ENCODE measurements at places on chromosomes 16 and 17.
A peak's percentile ranks its signal among the peaks of the same experiment; 100 is the strongest.

GRCh38 chr17:55898195-55898594, 147.3 kb downstream of the PCTP start:
- no peak for DNase-seq

DNA sequence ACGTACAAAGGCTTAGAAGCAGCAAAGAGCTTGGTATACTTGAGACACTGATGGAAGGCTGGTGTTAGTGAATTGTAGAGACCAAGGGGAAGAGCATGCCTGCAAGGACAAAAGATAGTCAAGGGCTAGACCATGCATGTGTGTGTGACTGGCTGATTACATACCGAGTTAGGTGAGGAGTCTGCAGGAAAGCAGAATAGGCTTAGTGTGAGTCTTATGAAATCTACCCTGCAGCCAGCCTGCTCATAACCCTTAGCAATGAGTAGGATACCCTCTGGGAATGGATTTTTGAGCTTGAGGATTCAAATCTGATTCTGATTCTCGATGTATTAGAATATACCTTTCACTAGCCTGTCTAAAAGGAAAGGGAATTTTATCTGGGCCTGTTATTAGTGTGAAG, 77.0 kb downstream of the TANGO6 start:
- DNase-seq, result no peak

DNA sequence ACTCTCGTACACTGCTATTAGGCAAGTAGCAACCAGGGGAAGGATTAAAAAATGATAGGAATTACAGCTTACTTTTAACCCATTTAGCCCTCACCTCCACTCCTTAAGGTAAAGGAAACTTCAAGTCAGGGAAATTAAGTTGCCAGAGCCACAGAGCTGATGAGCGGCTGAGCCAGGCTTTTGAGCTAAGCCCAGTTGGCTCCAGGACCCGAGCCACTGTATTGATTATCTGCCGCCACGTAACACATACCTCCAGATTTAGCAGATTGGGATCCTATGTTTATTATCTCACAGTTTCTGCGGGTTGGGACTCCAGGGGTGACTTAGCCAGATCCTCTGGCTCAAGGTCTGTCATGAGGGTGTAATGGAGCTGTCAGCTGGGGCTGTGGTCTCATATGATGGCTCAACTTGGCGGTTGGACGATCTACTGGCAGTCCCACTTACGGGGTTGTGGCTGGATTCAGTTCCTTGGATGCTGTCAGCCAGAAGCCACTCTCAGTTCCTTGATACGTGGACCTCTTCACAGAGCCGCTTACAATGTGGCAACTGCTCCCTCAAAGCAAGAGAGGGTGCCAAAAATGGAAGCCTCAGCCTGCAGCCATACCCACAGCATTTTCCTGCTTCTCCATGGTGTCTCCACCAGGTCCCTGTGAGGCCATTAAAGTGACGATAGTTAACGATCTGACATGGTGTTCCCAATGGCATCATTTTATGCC, 57.3 kb downstream of the TMEM186 start:
- DNase-seq, result no peak

DNA sequence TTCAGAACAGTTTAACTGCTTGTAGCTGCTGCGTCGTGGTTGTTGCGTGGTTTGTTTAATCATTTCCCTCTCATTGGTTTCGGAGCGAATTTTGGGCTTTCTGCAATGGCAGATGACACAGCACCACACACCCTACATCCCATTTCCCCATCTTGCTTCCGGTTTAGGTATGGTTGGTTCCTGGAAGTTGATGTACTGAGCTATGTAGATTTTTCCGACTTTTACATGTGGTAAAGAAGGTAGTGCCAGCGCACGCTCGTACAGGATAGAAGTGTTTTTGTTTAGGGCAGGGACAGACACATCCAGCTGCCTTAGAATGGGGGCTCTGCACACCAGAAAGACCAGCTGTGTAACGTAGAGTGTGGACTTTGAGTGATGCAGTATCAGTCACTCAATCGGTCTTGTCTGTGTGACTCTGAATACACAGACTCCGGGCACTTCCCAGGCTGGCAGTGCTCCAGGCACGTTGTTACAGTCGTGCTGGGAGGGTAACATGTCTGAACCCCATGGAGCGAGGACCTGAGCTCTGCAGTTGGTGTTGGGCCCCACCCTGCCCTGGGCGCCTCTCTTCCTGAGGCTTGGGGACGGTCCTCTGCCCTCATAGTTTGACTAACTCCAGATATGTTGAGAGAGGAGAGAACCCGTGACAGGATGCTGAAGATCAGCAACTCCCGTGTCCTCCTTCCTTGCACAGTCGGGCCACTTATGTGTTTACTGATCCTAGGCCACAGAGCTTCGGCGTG, 172.0 kb upstream of the CHMP6 start:
- no peak for DNase-seq

GRCh38 chr17:34886831-34887230, 74.4 kb downstream of the CCT6B start:
- DNase-seq, result no peak

DNA sequence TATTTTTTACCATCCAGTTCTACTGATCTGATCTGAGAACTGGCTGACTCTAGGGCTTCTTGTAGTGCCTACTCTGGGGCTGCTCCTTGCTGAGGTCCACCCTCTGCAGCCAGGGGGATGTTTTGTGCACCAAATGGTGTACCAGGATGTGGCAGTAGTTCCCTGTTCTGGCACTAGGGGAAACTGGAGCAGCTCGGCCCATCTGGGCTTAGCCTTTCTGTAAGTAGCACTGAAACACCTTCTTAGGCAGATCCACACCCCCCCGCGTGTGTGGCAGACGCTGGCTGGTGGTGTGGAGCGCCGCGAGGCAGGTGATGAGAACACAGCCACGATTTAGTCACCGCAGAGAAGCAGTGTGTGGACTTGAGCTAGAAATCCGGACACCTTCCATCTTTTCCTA, 17.0 kb downstream of the DUSP14 start:
- peak; percentile 53 for DNase-seq

DNA sequence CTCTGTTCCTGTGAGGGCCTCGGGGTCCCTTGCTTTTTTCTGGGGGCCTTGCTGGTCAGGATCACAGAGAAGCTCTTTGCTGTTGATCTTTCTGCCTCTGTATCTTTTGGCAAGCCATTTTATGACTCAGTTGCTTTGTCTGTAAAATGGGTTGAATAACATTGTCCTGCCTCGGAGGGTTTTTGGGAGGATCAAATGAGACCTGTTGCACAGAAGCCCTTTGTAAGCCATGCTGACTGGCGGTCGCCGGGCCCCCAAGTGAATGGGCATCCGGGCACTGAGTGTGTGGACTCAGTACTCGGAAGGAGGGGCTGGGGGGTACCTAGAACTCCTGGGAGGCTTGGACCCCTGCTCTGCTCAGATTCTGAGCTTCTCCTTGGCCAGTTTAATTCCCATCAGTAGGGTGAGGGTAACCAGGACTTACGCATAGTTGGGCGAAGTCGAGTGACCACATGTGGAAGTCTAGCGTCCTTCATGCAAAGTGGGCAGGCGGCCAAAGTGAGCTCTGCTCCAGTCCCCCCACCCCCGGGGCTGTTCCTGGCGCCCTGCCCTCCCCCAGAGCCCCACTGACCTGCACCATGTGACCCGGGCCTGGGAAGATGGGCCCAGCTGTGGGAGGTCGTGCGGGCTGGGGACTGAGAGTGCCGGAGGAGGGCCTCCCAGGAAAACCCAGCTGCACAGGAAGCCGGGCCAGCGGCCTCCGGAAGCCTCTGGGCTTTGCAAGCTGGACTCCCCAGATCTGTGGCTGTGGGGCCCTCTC, 284.0 kb downstream of the SEC14L1 start:
- no peak for DNase-seq

DNA sequence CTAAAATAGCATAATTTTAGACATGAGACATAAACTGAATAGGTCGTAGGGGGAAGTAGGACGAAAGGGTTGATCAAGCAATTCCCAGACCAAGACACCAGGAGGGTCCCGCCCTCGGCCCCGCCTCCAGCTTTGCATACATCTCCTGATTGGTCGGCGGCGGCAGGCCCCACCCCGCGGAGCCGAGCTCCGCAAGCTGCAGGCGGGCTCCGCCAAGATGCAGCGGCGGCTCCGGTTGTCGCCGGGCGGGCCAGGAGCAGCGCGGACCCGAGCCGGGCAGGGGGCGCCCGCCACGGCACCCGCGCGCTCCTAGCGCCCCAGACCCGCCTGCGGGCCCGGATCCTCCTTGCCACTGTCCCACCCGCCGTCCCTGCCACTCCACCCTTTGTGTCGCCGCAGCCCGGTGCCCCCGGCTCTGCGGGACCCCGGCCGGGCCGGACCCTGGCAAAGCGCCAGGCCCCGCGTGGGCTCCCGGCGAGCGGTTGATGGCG, at the start of gene CDR2L:
Gene CDR2L (plus strand): TSS at position 215 of the 491 bp plus-strand sequence. CDS start 412 bp downstream, outside the sequence.
- peak; percentile 85 for DNase-seq

DNA sequence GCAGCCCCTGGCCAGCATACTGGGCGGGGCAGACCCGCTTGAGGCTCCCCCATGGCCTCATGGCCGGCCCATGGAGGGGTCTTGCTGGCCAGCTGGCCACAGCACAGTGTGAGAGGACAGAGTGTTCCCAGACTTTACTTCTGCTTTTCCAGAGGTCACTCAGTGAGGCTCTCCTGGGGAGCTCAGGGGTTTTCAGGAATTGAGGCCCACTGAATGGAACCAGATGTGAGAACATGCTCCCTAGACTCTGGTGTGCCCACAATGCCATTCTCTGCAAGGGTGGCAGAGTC, 21.2 kb downstream of the ATP6V0D1 start:
- no peak for DNase-seq

Data from NCI-H446 (cell line).